ENCODE measurements at places on chromosomes 5 and 9. TPM values are rescaled to one million over a fixed set of nuclear protein-coding genes. Genes with fewer than 3 reads are reported as not detected.

DNA sequence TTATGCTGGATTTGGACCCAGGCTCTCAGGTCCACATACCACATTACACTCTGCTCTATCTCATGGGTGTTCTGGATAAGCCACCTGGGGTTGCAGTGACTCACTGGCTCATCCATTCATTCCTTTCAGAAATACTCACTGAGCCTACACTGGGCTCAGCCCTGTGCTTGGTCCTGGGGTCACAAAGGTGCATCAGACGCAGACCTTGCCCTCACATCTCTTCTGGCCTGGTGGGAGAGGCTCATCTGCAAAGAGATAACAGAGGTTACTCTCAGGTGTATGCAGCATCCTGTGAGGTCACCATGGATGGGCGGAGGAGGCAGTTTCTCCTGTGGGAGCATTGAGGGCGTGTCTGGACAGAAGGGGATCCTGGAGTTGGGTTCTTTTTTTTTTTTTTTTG lies 12.1 kb downstream of the CDHR2 start:
- DNase-seq, result no peak

- DNase-seq, result no peak
Measured at GRCh38 chr9:71005456-71005855, 116.0 kb downstream of the TRPM3 start.

- no peak for DNase-seq
Measured at GRCh38 chr9:97958812-97959511, 21.0 kb upstream of the HEMGN start.

- DNase-seq, result no peak
Measured at GRCh38 chr9:123940721-123941523, 11.0 kb upstream of the DENND1A start.

DNA sequence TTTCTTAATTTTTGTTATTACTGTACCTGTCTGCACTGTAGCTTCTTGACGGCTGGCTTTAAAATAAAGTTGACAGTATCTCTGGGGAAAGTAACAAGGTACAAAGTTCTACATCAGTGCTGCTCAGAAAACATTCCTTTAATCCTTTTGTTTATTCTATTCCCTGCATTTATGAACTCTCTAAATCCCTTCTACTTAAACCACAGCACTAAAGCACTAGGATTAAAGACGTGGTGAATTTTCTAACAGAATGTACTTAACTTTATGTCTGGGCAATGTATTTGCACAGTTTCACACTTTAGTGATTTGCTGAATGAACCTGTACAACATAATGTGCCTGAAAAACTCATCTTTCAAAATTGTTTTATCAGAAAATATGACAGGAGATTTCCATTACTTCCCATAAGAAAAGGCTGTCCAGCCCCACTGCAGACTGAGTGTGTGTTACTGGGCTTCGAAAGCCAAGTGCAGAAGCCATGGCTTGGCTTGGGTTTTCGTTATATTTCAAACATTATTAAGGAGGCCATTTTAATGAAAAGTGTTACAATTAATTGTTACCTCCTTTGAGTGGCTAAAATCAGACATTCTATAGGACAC lies 43.8 kb downstream of the LHFPL2 start:
- no peak for DNase-seq

DNA sequence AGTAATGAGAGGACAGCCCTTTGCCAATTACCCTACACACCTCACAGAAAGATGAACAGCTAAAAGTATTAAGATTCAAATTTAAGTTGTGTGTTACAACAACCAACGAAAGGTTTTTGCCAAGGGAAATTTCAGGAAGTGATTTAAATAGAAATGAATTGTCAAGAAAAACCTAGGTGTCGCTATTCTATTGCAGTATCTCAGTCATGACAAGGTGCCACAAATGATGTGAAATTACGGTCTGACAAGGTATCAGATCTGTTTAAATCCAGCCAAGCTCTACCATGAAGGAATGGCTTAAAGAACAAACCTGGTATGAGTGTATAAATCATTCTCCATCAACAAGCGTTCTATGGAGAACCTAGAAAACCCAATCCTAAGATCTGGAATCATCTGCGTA lies 189.7 kb downstream of the ATPSCKMT start:
- no peak for DNase-seq

DNA sequence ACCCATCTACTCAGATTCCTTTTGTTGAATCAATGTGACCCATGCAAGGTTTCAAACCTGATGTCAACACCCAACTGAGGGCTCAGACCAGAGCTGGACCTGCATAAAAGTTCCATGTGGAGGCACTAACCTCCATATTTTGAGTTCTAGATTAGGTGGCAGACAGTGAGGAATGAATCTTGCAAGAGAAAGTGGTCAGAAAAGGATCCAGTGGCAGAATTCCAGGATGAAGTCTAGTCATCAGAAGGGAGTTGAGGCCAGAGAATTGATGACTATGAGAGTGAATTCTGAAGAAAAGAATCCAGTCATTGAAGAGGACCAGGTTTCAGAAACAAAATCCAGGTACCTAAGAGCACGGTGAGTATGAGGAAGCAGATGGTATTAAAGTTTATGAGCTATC lies 205.1 kb upstream of the RGMB start:
- no peak for DNase-seq

GRCh38 chr5:87899721-87900131 lies 368.9 kb downstream of the TMEM161B start:
- no peak for DNase-seq

- no peak for DNase-seq
Measured at GRCh38 chr5:60386436-60387050, 313.4 kb downstream of the DEPDC1B start.

DNA sequence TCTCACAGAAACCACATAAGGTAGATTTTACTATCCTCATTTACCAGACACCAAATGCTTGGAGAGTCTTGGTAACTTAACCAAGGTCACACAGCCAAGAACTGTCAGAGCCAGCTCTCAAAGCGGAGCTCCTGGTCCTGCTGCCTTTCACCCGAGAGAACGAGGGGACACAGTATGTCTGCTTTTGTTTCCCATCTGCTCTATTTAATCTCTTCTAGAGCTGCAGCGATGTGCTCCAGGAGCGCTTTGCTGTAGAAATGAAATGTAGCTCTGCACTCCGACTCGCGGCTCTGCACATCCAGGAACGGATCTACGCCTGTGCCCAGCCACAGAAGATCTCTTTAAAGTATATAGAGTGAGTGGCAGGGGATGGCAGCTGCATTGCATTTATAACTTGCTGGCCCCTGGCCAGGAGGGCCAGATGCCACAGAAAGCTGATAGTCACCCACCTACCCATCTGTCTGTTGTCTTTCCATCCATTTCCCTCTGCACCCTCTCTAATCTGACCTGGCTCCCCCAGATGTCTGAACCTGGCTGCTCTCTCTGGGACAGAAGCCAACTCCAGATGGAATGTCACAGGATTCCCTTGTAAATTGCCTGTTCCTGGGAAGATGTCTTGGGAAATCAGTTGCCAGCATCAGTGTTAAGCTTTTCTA lies 21.4 kb upstream of the TRMT10B start:
- DNase-seq, result no peak

- DNase-seq, result peak; percentile 39
Measured at GRCh38 chr9:93252116-93252780, 68.3 kb downstream of the WNK2 start.

DNA sequence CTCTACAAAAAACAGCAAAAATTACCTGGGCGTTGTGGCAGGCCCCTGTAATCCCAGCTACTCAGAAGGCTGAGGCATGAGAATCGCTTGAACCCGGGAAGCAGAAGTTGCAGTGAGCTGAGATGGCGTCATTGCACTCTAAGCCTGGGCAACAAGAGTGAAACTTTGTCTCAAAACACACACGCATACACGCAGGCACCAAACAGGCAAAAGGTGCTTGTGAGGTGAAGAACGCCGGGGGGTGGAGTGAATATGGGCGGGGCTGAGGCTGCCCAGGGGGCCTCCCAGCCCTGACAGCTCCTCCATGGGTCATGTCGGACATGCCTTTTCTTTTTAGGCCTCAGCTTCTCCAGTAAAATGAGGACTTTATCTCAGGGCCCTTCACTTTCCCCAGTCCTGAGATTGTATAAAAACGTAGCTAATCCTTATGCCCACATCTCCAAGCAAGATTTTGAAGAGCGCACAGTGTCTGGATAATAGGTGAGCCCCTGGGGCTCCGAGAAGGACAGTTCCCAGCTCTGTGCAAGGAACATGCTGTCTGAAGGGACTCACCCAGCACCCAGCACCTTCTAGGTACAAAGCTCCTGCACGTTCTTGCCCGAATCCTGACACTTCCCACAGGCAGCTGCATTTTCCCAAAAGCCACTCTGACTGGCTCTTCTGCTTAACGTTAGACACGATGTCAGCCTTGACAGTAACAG lies 168.3 kb downstream of the COL23A1 start:
- DNase-seq, result no peak

DNA sequence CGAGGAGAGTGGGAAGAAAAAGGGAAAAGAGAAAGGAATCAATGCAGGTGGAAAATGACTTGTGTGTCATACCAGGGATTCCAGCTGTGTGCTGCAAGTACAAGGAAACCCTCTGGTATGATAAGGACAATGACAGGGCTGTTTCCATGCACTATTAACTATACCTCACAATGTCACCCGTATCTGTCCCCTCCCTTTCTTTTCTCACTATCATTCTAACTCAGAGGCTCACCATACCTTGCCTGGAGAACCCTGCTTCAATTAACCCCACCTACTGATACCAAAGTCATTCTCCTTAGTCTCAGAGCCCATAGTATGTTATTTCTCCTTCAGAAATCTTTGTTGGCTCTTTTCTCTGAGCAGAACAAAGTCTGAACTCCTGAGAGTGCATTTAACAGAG lies 236.2 kb upstream of the NREP start:
- DNase-seq, result no peak

GRCh38 chr5:97544678-97545077 lies 361.6 kb upstream of the RIOK2 start:
- DNase-seq, result no peak

GRCh38 chr5:124088289-124089032 lies 576.5 kb downstream of the CSNK1G3 start:
- no peak for DNase-seq

GRCh38 chr5:115988002-115988401 lies 25.7 kb downstream of the LVRN start:
- DNase-seq, result no peak

DNA sequence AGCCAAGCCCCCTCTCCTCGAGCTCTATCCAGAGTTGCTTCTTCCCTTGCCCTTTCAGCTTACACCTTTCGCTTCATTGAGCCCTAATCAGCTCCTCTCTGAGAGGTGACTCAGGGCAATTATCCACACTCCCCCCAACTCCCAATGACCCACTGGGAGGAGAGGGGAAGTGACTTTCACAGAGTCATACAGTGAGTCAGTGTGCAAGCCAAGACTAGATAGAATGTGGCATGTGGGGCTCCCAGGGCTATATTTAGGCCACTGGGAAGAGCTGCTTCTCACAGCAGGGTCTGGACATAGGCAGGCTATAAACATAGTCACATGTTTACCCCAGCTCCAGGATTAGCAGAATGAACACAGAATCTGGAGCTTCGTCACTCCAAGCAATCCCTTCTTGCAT lies 57.4 kb downstream of the NRG2 start:
- DNase-seq, result no peak

The PROB1 gene
- 1.7 TPM for total RNA-seq

The RNF180 gene
- 14.6 TPM for total RNA-seq

The NKD2 gene
- 61.5 TPM for total RNA-seq

The SPINK13 gene
- total RNA-seq, result not detected

The PCDHB3 gene
- total RNA-seq, result 2.0 TPM

The ARHGEF39 gene
- total RNA-seq, result 1.5 TPM

The PCAT7 gene
- 0.23 TPM for total RNA-seq

The PPIC gene
- total RNA-seq, result 46.8 TPM
